ENCODE measurements at places on chromosomes 11 and 22.

GRCh38 chr22:26481694-26482093 is 1.9 kb downstream of the HPS4 start:
- DNase-seq, result no peak

- no peak for DNase-seq
These were observed 27.2 kb upstream of the TMEM123 start for GRCh38 chr11:102479733-102480132.

DNA sequence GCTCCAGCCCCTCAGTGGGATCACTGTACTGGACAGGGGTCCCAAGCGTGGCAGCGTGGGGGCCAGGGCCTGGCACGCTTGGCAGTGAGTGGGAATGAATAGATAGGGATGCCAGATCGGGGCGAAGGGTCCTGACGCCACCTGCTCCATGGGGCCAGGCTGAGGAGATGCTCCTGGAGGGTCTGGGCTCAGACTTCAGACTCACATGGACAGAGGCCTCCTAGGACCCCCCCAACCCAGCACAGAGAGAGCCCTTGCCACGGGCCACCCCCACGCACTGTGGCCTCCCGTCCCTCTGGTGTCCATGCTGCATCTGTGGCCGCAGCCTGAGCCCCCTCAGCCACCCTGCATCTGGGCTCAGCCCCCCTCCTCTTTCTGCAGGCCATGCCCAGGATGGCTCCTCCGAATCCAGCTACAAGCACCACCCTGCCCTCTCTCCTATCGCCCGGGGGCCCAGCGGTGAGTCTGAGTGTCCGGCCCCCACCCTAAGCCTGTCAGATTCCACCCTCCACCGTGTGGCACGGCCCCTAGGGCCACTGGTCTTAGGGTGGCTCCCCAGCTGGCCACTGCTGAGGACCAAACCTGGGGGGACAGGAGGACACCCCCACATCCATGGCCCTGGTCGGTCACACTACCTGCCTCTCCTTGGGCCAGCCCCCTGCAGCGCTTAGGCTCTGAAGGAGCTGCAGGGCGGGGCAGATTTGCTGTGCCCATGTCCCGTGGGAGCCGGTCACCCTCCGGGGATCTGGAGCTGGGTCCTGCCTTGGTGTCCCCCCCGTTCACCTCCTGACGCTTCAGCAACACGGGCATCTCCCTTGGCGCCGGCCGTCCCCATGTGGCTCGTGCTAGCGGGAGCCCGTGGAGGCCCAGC is 2.7 kb downstream of the MUC5AC start:
- DNase-seq, result no peak

DNA sequence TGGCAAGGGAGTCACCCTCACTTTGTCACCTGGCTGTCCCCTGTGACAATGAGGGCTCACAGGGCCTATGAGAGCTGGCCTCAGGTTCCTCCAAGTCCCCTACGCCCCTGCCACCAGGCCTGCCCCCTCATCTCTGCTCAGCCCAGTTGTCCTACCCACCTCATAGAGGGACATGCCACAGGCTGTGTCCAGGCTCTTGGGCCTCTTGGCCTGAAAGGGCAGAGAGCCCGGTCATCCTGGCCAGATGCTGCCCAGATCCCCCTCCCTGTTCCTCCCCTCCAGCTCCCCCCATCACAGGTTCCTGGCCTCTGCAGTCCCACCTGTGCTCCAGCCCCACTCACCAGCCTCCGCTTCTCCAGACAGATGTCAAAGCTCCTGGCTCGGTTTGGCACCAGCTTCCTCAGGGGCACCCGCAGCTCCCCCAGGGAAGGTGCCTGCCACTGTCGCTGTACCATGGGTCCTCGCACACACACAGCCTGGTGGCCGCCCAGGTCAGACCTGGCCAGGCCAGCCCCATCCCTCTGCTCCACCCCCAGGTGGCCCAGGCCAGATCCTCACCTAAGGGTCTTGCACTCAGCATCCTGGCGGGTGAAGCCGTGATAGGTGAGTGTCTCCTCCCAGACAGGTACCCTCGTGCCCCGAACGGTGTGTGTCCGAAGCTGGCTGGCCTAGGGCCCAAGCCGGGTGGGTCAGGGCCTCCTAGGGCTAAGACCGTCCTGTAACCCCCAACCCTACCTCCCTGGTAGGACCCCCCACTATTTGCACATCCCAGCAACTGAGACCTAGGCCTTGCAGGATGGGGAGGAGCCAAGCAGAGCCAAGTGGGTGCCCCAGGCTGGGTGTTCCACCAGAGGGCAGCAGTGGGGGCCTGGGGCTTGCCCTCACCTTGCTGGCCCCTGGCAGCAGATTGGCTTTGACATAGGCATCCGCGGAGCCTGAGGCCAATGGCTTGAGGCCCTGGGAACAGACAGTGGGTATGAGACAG is 8.3 kb downstream of the NDUFV1 start:
- DNase-seq, result peak; percentile 73

- peak; percentile 54 for DNase-seq
These were observed 525 bp downstream of the DGCR2 start for GRCh38 chr22:19121631-19122142.

DNA sequence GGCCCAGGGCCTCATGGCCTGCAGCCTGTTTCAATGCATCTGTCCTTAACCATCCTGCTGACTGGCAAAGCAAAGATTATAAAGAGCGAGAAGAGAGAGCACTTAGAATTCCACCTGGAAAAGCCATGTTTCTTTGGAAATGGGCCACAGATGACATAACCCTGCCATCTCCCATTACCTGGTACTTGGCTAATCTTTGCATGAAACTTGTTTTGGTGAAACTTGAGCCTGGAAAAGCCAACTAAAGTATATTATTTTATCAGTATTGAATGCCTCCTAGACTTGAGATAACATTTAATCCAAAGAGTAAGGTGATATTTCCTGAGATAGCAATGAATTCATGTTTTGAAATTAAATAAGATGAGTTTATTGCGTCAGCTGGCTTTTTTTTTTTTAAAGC is 72.6 kb downstream of the NAV2 start:
- DNase-seq, result no peak

DNA sequence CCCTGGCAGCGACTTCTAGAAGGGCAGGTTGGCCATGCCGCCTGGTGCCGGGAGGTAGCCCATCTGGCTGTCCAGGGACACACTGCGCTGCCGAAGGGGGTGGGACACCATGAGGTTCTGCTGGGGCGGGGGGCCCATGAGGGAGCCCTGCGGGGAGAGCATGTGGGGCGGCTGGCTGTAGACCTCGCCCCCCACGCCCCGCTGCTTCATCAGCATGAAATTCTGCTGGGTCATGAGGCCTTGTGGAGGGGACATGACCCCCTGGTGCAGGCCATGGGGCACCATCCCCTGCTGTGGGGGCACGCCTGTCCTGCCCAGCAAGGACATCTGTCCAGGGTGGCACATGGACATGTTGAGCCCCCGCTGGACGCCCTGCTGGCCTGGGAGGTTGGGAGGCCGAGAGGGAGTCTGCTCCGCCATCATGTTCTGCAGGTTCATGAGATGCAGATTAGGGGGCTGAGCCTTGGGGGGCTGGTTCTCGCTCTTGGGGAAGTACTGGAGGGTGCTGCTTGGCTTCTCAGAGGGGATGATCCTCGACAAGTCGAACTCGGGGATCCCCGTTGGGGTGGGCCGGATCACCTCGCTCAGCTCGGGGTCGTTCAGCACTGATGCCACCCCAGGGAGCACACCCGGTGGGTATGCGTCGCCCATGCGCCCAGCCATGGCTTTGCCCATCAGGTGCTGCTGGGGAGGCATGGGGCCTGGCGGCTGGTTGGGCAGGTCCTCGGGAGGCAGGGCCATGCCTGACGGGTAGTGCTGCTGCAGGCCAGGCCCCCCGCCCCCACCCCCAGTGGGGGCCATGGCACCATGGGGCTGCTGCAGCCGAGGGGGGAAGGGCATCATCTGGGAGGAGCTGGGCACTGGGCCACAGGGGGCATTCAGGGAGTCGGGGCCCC is 15.0 kb downstream of the CXCR5 start:
- peak; percentile 10 for DNase-seq

DNA sequence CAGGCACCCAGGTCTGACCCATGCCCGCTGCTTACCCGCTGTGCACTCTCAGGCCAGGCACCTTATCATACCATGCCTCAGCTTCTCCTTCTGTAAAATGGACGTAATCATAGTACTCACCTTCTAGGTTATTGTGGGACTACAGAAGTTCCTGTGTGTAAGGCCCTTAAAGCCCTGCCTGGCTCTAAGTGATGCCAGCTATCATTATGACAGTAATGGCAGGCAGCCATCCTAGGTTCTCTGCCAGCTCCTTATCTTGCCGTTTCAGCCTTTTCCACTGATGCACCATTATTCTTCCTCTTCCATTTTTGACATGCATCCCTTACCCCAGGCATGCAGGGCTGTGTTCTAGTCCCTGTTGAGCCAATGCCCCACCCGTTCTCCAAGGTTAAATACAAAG is 57.9 kb downstream of the DBX1 start:
- DNase-seq, result no peak

DNA sequence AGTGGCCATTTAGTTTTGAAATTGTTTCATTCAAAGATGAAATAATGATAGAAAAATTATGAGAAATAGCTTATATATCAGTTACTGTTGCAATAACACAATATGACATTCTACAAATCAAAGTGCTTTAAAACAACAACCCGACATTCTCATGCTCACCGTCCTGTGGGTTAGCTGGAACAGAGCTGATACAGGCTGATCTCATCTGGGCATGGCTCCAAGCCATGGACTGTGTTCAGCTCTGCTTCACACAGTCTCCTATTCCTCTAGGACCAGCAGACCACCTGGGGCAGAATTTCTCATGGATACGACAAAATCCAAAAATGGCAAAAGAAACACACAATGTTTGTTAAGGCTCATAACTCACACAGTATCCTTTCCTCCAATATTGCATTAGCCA is 178.6 kb downstream of the CNTN5 start:
- peak; percentile 48 for DNase-seq

DNA sequence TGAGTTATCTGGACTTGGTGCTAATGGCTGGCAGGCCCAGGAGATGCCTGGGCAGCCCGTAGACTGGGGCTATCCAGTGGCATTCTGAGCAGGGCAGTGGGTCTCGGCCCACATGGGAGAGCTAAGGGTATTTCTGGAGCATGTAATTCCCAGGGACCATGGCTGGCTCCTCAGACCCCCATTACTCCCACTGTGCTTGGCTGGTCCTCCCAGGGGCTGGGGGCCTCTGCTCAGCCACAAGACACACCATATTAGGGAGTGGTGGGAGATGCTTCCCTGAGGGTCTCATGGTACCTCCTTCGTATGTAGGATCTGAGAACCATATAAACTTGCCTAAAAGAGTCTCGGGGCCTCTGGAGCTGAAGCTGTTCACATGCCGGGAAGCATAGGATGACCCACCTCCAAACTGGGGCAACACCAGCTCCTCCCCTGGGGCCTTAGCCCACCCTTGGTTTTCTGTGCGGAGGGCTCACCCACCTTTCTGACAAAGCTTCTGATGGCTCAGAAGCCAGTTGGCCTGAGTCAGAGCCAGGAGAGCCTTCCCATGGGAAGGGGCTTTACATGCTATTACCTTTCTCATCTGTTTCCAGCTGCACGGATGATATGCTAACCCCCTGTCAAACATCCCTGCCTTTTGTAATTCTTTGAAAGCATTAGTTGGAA is 9.5 kb upstream of the FTH1 start:
- no peak for DNase-seq

GRCh38 chr11:128936606-128937251 is 5.9 kb downstream of the TP53AIP1 start:
- DNase-seq, result peak; percentile 30

DNA sequence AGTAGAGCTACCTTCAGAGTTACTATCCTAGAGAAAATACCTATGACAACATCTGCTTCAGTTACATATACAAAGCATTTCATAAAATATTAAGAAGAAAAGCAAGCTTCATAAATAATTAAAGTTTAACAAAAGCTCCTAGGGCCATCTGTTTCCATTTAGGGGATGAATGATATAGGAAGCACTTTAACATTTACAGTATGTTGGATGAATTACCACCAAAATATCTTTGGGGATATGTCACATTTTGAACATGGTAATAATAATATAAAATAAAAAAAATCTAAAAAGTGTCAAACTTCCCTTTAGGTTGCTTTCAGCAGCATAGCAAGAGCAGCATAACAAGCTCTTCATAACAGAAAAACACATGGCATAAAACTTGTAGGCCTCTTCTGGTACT is 104.6 kb downstream of the ATG16L2 start:
- DNase-seq, result no peak

GRCh38 chr11:25094085-25094802 is 597.4 kb downstream of the LUZP2 start:
- no peak for DNase-seq

DNA sequence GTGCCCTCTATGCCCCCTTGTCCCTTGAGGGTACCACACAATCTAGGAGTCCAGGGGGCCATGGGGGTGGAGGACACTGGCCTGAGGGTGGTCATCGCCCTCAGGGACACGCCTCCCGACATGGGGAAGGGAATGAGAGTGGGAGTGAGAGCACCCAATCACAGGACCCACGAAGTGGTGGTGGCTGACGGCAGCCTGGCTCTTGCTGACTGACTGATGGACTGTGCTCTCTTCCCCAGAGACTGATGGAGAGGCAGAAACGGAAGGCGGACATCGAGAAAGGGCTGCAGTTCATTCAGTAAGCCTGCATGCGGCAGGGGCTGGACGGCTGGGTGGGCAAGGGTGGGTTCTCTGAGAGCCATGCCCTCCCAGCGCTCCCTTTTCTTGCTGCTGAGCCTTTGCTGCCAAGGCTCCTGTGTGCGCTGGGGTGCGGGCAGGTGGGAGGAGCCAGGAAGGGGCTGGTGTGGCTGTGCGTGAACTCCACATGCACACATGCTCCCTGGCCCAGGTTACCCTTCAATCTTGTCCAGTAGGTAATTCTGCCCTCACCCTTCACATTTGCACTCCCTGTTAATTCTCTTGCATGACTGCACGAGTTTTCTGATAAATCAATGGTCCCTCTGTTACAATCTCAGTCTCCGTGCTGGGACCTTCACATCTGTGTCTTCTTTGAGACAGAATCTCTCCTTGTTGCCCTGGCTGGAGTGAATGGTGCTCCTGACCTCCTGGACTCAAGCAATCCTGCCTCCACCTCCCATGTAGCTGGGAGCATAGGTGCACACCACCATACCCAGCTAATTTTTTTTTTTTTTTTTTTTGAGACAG is 19.3 kb downstream of the ZC3H7B start:
- DNase-seq, result no peak

- DNase-seq, result no peak
These were observed 146.2 kb downstream of the ST3GAL4 start for GRCh38 chr11:126501641-126502040.

GRCh38 chr11:38900211-38900610 is 2302.2 kb upstream of the RAG2 start:
- DNase-seq, result no peak

All from BE2C (cell line).